Psoas muscle (tissue), 8 donors: ENCODE measurements at places on chromosomes 3 and 15.

DNA sequence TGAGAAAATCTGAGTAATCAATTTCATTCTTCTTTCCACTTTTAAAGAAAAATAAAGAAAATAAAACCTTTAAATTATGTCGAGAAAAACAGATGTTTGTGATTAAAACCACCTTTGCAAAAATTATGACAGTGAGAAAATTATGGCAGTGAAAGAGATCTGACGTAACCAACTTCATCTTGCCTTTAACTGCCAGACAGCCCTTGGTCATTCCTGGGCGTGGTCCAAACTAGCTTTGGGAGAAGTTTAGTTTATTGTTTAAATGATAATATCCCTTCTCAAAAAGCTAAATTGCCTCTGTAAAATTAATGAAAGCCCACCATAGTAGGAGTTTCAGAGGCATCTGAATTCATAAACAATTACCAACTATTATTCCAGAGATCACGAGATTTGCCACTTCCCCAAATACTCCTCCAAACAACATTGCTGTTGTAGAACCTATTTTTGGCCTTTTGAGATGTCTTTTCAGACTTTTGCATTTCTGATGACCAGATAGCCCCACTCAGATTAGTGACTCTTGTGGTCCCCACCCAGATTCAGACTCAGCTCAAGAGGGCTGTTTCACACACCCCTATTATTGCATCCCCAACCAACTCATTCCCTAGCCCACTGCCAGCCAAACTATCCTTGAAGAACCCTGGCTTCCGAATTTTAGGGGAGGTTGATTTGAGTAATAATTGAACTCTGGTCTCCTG lies 664.4 kb upstream of the CBLB start:
- DNase-seq = no peak

DNA sequence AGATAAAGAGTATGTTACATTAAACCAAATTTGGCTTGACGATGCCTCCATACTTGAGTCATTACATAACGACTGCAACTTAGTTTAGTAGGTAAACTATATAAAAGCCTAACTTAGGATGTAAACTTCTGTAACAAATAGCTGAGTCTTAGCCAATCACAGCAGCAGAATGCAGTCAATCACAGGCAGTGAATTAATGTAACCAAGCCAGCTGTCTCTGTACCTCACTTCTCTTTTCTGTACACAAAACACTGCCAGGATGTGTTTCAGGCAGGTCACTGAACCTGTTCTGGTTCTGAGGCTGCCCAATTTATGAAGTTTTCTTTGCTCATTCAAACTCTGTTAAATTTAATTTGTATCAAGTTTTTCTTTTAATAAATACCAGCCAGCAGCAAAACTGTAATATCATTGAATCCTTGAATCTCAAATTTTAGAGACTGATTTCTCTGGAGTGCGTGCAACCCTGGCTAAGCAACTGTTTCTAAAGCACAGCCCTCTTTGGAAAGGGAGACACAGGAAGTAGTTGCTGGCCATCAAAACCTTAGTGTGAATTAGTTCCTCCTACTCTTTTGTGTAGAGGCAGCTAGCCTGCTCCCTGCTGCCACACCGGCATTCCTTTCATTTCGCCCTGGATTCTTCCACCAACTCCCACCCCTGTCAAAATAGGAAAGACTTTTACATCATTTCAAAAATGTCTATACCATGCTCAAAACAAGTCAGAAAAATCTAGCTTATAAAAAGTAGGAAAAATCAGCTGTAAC lies 15.2 kb downstream of the RFTN1 start:
- no peak for DNase-seq

GRCh38 chr3:52238761-52239701 lies at the start of gene TWF2:
Gene TWF2 (minus strand): TSS chr3:52239158. CDS start chr3:52239016, 142 bp downstream.
- peak; percentile 80 for DNase-seq

- DNase-seq = no peak
Observed at GRCh38 chr3:69081583-69082262, 1.6 kb upstream of the UBA3 start.

DNA sequence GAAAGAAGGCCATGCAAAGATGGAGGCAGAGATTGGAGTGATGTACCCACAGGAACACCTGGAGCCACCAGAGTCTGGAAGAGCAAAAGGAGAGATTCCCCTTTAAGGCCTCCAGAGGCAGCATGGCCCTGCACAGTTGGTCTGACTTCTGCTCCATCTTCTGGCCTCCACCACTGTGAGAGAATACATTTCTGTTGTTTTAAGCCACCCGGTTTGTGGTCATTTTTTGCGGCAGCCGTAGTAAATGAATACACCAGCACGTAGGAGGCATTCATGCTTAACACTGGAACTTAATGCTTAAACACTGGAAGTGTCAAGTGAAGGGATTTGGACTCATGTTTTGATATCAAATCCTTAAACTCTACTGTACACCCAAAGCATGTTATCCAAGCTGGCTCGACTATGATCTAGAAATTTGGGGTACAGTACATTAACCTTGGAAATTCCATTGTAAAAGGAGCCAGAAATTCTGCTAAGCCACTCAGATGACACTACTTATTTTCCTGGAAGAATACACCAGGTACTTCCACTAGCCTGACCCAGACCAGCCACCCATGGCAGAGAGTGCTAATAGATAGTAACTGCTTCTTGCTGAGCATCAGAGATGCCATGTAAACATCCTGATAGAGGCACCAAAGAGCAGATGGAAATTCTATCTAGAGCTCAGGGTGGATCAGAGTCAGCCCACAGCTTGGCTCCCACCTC lies 190.9 kb downstream of the ADAMTS9 start:
- DNase-seq = no peak

DNA sequence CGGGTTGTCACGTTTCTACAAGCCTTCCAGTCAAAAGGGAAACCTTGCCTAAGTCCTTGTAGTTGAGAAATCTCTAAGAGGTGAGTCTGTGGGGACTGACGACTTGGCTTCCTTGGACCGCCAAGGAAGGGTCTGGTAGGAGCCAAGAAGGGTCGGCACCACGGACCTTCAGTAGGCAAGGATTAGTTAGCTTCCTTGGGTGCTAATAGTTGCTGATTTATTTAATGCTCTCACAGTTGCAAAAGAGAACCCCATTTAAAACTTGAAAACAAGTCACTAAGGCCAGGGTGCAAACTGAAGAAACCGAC lies 361 bp upstream of the LCMT2 start:
- no peak for DNase-seq

GRCh38 chr3:164577667-164578210 lies 500.6 kb downstream of the SI start:
- no peak for DNase-seq
